DMS 273 treated with DMSO at 0.1 percent for 48 hours (cell line): ENCODE measurements at places on chromosomes 1 and 21.

GRCh38 chr1:57474137-57474750 lies 50.4 kb upstream of the DAB1 start:
- DNase-seq = no peak

GRCh38 chr1:40338745-40339419 lies 21.8 kb upstream of the COL9A2 start:
- peak; percentile 100 for DNase-seq

DNA sequence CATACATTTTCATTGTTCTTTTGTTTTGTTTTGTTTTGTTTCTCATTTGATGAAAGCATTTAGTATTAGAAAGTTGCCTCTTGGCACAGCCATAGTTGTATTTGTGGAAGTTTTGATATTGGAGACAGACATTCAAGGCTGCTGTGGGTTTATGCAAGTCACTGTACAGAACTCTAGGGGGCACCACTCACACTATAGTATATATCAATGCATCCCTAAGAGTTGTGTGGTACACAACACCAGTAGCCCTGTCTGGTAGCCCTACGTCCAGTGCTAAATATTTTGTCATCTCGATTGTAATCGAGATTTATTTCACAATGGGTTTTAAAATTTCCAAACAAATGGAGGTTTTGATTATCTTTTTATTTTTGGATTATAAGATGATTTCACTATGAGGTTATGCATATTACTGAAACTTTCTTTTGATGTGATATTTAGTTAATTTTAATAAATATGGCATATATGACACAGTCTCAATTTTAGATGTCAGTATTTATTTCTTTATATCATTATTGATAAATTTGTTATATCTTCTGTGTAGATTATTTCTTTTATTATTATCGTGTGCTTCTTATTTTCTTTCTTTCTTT lies 112.2 kb downstream of the NR5A2 start:
- peak; percentile 42 for DNase-seq

- no peak for DNase-seq
Measured at GRCh38 chr1:18808550-18808949, 50.9 kb downstream of the TAS1R2 start.

GRCh38 chr1:196685506-196685905 lies 33.7 kb downstream of the CFH start:
- DNase-seq = no peak

- no peak for DNase-seq
Measured at GRCh38 chr1:1809489-1809888, 31.2 kb upstream of the NADK start.

GRCh38 chr1:68426594-68426993 lies 23.2 kb downstream of the RPE65 start:
- DNase-seq = no peak

DNA sequence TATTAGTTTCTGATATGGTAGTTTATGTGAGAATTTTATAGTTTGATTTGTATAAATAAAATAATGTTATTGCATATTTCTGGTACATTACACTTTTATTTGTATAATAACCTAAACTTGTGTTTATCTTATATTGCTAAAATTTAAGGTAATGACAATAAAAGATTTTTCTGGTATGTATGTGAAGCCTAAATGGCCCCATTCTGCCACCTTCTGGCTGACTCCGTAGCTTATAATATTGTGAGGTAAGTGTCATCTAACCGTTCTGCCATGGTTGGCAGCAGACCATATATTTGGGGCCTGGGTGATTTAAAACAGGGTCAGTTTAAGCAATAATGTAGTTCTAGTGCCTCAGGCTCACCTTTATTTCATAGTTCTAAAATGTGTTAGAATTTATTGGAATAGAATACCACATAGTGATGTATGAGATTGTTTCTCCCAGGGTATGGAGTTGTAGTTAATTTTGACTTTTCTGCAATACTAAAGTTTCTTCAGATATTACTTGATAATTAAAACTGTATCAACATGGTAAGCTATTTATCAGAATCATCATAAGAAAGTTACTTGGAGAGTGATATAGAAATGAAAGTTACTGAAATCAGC lies 21.2 kb upstream of the PRKACB start:
- peak; percentile 17 for DNase-seq

DNA sequence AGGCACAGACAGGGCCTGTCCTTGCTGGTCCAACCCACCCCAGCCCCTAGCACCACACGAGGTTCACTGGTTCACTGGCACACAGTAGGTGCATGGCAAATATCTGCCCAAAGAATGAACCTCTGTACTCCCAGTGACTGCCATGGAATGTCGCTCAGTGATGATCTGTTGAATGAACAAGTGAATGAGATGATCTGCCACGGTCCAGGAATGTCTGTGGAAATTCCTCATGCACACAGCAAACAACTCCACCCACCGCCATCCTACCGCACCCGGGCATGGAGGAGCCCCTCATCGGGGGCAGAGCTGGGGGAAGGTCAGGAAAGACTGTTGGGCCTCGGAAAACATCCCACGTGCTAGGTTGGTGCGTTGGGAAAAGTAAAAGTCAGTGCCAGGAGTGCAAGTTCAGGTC lies 1.7 kb downstream of the HSPG2 start:
- no peak for DNase-seq

DNA sequence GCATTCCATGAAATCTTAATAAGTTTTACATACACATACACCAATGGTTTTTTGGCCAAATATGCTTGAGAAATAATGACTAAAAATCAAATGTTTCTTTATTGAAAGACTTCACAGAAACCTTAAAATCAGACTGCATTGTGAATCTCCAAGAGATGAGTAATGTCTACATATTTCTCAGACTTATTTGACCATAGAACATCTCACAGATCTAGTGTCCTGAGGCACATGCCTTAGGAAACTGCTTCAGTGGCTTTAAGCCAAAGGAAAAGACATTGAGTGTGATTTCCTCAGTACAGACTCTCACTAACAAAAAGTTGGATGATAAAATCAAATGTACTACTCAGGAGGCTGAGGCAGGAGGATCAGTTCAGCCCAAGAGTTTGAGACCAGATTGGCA lies 6.2 kb upstream of the C1orf105 start:
- no peak for DNase-seq

GRCh38 chr1:212074313-212074712 lies 38.8 kb downstream of the DTL start:
- DNase-seq = no peak

DNA sequence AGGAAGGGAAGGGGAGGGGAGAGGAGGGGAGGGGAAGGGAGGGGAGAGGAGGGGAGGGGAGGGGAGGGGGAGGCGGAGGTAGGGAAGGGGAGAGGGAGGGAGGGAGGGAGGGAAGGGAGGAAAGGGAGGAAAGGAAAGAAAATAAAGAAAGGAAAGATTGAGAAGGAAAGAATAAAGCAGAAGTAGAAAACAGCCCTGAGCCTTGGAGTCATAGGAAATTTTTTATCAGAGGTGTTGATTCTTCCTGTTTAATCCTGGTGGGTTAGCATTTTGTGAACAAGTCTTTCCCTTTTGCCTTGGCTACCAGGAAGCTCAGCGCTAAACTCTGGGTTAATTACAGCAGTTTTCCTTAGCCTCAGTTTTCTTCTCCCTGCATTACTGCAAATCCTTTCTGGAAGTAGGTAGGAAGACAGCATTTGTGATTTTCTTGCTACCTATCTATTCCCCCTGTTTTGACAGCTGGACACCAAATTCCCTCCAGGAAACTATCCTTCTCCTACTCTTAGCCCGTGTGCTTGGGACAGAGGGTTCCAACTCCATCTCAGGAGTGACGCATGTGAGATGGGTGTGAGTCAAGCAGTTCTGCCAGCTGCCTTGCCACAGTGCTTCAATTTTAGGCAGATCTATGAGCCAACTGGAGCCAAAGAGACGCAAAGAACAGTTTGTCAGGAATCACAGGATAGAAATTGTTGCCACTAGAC lies 26.9 kb downstream of the TOMM20 start:
- no peak for DNase-seq

GRCh38 chr1:63748641-63749040 lies 25.2 kb upstream of the ROR1 start:
- DNase-seq = no peak

DNA sequence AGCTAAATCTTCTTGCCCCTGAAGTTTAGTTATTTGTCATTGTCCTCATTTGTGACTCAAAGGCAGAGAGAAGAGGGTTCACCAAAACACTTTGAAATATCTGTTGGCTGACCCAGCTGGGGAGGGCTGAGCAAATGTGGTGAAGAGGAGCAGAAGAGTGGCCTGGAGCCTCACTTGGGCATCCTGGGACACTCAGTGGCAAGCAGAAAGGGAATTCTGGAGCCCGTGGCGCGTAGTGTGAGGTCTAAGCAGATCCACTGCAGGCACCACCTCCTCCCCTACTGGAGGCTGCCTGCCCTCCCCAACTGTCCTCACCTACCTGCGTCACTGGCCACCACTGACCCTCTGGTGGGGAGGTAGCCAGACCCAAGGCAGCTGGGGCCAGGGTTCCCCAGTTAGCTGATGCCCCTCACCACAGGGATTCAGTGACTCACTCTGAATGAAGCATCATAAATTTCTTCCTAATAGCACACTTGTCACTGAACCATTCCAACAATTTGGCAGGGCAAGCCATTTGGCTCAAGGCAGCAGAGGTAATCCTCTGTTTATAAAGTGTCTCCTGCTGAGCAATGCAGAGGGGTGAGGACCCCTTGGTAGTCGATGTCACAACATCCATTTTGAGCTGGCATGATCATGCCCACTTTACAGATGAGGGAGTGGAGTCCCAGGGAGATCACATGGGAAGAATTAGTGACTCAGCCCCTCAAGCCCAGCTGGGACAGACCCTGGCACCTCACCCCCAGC lies 80.3 kb downstream of the NENF start:
- no peak for DNase-seq

DNA sequence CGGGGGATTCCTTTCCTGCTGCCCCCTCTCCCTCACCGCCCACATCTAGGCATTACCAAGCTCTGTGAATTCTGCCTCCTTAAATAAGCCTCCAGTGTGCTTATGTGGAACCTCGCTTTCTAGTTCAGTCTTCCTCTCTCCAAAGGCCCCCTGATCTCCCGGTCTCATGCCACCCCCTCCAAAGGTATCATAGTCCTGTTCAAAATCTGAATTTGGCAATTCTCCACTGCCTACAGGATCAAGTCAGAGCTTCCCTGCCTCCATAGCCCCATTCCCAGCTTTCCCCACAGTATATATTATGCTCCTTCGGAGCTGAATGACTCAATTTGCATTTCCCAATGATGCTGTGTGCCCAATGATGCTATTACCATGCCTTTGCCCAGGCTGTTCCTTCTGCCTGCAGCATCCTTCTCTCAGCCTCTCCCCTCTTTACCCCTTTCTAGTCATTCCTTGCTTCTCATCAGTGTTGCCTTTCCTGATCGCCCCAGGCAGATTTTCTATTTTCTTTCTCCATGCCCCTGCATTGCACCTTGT lies 1.7 kb downstream of the AZIN2 start:
- DNase-seq = no peak
